ENCODE measurements at places on chromosomes 12 and 14.

DNA sequence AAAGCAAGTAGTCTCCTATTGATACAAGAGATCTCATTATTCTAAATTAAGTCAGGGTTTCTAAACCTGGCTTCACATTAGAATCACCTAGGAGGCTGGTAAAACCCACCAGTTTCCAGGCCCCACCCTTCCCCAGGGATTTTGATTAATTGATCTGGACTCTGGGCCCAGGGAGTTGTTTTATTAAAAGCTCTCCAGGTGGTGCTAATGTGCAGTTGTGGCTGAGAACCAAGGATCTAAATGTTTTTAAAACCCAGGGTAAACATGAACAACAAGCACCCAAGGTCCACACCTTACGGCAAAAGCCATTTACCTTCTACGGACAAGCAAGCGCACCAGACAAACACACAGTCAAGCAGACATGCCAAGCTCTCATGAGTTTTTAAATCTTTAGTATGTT, 73.9 kb downstream of the SLC2A13 start:
- no peak for DNase-seq

- no peak for DNase-seq
Measured at GRCh38 chr12:100221523-100221922, 20.9 kb downstream of the ACTR6 start.

DNA sequence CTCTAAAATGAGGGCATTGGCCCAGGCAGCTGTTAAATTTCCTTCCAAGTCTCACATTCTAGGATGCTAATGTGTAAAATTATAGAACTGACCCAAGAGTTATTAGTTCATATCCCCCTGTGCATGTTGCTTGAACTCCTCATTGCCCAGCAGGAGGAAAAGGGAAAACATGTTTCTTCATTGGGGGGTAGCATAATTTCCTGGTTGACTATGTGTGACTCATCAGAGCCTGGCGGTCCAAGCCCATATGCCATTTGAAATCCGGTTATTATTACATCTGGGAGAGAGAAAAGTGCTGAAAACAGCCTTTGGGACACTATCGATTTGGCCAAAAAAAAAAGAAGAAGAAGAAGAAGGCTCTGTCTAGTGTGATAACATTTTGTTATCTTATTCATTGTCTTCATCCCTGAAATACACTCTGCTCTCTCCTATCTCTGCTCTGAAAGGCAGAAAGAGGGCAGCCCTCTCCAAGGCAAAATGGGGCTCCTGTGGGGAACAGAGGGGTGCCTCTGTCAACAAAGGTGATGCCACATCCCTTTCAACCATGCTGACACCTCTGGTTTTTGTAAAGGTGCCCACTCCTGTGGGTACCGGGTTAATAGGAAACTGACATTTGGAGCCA, 114.2 kb downstream of the DAD1 start:
- DNase-seq: no peak

DNA sequence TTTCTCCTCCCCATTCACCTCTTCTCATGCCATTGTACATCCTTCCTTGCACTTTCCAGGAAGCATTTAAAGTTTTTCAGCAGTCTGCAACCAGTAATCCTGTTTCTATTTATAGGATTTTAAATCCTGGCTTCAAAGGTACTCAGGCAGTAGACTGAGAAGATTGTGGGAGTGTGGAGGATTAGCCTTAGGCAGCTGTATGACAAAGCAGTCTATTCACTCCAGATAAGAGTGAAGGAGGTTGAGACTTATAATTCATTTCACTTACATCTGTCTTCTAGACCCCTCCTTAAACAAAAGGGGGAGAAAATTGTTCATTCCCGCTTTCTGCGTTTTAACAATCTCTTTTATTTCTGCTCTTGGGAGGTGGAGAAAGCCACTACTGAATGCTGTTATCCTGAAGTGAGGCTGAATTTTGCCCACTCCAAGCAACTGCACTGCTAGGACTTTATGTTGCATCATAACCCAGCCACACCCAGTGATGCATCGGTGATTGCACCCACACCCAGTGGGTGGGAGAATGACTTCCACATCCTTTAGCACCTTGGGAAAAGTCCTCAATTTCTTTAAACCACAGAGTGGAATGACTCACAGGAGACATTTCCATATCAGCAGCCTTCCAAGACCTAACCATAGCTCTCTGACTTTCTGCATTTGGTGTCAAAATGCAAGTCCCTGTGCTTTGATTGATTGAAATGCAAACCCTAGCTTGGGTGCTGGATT, 382.5 kb upstream of the ATP2B1 start:
- no peak for DNase-seq

GRCh38 chr14:67483579-67484285, 4.8 kb downstream of the TMEM229B start:
- no peak for DNase-seq

DNA sequence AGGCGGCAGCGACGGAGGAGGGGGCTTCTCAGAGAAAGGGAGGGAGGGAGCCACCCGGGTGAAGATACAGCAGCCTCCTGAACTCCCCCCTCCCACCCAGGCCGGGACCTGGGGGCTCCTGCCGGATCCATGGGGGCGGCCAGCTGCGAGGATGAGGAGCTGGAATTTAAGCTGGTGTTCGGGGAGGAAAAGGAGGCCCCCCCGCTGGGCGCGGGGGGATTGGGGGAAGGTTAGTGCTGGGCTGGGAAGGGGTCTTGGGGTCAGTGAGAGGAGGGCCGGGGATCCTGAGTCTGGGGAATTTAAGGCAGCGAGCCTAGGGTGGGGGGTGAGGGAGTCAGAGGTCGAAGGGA, 203 bp downstream of the NFATC4 start:
- no peak for DNase-seq

DNA sequence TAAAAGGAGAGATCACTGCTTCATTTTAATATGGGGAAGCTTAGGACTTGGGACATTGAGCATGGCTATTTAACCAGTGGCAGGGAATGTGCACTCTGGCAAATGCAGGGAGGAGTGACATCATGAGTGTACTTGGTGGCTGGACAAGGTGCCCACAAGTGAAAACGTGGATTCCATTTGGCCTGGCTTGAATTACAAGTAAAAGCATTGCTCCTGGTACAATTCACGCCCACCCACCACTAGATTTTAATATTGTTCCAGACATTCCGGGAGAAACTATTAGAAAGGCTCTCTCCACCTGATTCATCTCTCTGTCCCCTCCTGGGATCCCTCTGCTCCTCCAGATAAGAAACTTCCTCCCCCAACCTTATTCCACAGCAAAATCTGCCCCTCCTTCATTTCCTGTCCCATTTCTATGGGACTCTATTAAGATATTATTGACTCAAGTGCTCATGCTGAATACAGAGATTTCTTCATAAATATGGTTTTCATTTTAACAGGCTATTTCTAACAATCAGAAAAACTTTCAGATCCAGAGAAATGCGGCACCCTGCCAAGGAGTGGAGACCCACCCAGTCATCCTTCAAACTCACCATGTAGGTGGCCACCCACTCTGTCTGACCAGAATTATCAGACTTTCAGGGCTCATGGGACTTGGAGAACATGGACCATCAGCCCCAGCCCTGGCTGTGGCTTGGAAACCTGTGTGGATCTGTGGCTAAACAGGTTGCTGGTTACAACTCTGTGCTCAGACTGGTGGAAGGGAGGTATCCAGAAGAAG, 43.2 kb downstream of the SSPN start:
- DNase-seq: no peak

- DNase-seq: no peak
Measured at GRCh38 chr12:59452746-59453145, 143.1 kb upstream of the SLC16A7 start.

DNA sequence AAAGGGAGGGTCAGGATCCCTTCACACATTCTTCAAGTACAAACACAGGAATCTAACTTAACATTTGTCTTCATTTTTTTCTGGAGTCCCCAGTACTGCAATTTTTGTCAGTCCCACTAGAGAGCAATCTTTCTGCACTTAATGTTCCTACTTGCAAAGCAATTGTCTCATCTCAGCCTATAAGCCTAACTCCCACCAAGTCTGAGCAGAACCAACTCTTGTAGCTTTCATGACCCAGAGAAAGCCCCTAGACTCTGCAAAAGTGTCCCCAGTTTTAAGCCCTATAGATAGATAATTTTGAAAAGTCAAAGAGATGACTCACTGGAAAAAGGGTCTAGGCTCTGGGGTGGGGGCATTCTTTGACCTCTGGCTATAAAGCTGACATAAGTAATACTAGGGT, 1.8 kb upstream of the ZBTB39 start:
- no peak for DNase-seq

- DNase-seq: no peak
Measured at GRCh38 chr14:25626986-25627385, 577.0 kb upstream of the STXBP6 start.

- DNase-seq: no peak
Measured at GRCh38 chr14:99654235-99654985, 9.5 kb downstream of the HHIPL1 start.

DNA sequence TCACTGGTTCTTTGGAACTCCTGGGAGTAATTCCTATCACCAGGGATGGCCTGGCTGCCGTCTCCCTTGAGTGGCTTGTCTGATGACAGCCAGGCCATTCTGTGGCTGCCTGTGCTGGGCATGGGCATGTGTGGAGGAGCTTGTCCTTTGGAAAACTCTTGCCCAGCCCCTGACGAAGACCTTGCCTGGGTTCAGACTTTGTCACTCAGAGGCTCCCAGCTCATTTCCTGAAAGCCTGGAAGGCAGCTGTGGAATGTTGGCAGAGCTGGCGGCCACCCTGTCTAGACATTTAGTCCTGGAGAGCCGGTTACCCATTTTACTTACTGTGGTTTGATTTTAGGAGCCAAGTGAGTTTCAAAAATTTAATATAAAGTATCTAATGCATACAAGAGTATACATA, 34.0 kb downstream of the TUNAR start:
- no peak for DNase-seq

- no peak for DNase-seq
Measured at GRCh38 chr14:94395888-94396574, 7.6 kb upstream of the SERPINA1 start.

GRCh38 chr12:52228366-52228765, 4.7 kb upstream of the KRT7 start:
- no peak for DNase-seq

GRCh38 chr12:58363971-58364370, 422.6 kb downstream of the ATP23 start:
- no peak for DNase-seq

GRCh38 chr12:64496839-64497400, 45.0 kb downstream of the TBK1 start:
- DNase-seq: no peak

DNA sequence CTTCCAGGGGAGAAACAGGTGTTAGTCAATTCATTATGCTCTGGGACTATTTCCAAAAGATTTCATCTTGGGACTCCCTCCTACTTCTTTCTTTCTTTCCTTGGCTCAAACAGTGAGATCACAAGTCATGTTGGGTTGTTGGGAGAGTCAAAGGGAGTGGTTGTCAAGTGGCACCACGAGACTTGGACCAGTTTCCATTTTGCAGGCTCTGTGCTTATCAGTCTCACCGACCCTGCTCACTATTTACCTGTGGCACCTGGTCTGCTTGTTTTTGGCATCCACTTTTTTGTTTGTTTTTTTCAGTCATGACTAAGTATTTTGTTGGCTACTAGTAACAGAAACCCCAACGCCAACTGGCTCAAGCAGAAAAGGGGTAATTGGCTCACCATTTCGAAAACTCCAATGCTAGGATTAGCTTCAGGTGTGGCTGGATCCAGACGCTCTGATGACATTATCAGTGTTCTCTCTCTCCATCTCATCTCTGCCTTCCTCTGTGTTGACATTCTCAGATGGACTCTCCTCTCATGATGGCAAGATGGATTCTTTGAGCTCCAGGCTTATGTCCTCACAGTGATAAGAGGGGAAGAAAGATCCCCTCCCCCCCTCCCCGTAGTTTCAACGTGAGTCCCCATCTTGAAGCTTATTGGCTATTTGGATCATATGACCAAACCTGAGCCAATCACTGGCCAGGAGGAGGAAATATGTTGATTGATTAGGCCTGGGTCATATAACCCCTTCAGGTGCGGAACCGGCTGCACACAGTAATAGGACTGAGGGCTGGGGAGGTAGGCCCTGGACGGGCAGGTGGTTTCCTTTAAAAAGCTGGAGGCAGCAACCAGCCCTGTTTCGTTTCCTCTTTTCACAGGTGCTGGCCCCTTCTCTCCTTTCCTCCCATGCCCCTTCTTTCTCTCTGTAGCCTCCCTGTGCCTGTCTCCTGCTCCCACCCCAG, 84.2 kb downstream of the AACS start:
- DNase-seq: no peak

DNA sequence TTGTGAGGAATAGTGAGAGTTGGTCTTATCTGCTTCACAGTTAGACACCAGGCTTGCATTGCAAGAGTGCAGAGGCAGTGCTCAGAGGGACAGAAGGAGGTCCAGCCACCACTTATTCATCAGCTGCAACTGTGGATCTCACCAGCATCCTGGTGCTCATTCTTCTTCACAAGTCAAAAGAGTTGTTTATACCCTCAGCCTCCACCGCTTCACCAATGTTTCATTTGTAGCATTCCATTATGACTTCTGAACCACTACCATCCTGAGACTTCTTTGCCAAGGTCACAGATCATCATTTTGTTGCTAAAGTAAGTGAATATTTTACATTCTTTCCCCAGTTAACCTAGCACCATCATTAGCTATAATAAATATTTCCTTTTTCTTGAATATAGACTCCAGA, 230.5 kb upstream of the KITLG start:
- no peak for DNase-seq

DNA sequence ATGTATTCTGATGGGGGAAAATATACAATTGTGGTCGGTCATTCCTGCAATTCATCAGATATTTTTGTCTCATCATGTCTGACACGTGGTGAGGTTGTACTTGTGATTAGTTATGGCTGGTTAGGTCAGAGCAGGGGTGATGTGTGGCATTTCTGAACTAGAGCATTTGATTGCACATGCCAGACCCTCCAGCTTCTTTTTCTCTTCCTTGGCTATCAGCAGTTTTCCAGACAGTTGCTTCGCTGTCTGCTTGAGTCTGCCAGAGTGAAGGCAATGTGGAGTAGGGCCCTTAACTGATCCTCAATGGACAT, 25.9 kb downstream of the TMEM117 start:
- no peak for DNase-seq

DNA sequence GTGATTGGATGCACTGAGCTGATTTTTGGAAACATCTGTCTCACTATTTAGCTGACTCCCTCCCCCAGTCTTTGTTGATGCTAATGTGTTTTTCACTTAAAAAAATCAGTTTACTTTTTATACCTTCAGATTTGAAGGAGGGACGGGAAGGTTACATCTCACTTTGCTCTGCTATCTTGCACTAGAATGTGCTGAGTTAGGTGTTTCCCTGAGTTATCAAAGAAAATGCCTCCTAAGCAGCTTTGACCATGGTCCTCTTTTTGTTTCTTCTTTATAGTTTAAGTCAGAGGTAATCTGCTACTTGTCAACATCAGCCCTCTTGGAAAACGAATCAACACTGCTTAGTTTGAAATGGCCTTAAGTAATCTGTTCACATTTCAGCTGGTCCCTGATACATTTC, 222.0 kb downstream of the TMEM132D start:
- DNase-seq: no peak
